ENCODE measurements at places on chromosomes 12 and 14. TPM values are rescaled to one million over a fixed set of nuclear protein-coding genes. Genes with fewer than 3 reads are reported as not detected.

LRP1 gene
- polyA plus RNA-seq, result 11.3 TPM

LRTM2 gene
- polyA plus RNA-seq, result not detected

- DNase-seq, result no peak
These were observed 291.7 kb downstream of the RMST start for GRCh38 chr12:97754306-97754705.

ASIC1 gene
- 6.4 TPM for polyA plus RNA-seq

DNA sequence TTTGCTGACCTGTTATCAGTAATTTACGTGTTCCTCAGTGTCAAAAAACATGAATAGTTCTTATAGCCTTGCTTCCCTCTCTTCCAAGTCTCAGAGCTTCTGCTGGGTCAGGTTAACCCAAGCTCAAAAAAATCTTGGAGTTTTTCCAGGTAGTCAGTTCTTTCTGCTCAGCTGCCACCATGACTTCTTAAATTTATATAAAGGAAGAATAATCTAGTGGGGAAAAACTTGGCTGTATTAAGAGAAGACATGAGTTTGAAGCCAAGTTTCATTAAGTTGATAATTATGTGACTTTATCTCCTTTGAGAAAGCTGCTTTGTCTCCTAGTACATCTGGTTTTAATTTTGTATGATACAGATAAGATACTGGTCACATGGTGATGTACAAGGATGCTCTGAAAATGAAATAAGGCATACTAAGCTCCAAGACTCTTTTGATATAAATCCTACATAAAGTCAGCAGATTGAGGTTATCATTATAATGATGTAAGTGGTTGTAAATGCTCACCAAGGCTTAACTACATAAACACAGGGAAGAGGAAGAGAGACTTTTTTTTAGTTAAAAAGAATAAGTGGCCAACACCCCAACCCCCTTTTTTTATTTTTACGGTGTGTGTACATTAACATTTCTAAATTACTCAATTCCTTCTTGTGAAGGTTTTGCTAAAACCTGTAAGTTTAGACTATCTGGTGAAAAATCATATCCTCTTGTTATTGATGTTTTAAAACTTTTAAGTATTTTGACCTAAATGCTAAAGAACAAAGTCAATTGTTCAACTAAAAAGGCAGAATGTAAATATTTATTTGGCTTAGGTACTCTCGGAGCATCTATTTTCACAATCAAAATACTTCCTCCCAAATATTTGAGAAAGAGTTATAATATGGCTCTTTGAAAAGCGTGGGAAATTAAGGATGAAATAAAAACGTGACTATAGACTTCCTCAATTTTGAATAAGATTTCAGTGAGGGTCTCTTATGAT is 84.1 kb upstream of the SLC38A2 start:
- no peak for DNase-seq

DNA sequence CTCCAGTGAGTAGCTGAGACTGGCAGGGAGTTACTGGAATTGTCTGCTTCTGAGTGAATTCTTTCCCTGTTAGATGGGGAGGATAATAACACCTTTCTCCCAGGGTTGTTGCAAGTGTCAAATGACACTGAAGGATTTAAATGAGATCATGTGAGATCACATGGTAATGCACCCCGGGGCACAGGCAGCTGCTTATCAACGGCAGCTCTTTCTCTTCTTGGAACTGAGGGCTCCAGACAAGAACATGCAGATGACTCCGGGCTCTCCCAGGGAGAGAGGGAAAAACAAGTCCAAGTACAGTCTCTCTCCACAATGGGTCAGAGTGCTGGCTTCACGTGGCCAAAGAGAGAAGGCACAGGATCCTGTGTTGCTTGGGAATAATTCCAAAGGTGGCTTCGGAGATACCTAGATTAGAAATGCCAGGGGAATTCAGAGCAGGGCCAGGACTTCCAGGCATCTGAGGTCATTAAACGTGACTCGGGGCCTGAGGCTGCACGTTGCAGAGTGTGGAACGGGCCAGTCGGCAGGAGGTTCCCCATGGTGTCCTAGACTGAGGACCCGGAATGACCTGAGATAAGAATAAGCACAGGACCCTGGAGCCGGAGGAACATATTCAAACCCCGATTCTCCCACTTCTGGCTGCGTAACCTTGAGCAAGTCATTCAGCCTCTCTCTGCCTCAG is 109.2 kb downstream of the PRMT8 start:
- DNase-seq, result peak; percentile 4

CACNA1C gene
- not detected for polyA plus RNA-seq

- peak; percentile 46 for DNase-seq
These were observed 120.1 kb upstream of the MAX start for GRCh38 chr14:65222440-65222858.

DNA sequence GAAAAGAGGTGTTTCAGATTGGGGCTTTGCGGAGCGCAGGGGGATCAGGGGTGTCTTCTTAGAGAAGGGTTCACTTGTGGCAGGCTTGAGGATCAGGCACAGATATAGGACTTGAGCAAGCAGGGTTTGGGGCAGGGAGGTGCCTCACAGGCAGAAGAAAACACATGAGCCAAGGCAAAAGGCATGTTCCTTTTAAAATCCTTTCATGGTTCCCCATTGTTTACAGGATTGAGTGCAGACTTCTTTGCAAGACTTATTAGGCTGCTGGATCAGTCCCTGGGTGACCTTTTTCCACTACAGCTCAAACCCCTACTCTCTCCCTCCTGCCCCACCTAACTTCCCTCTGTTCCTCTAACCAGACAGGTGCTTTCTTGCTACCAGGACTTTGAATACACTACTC is 19.7 kb downstream of the HSPB8 start:
- DNase-seq, result no peak

TAS2R31 gene
- polyA plus RNA-seq, result not detected

SLC8A3 gene
- polyA plus RNA-seq, result 0.40 TPM

GUCY2C gene
- polyA plus RNA-seq, result not detected

NEUROD4 gene
- not detected for polyA plus RNA-seq

SNRPF gene
- polyA plus RNA-seq, result 32.5 TPM

PZP gene
- not detected for polyA plus RNA-seq

DNA sequence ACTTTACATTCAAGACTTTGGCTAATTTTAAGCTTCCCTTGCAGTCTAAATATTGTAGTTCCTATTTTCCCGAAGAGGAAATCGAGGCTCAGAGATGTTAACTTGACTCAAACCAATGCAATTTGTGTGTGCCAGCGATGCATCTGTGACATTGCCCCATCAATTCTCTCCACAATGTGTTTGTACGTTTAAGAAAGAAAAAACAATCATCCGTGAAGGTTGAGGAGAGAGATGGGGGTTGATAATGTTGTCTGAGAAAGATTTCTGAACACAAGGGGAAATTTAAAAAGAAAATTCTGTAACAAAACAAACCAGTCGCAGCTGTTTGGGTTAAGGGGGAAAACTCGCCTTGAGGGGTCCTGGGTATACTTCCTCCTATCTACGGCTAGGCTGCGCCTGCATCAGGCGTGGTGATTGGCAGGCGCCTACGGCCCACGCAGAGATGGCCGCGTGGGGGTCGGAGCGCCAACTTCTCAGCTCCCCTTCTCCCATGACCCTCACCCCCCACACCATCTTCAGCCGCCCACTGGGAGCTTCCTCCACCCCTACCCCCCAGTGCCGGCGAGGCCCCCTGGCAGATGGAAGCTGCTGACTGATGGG is 12.3 kb downstream of the SIX1 start:
- DNase-seq, result no peak

- no peak for DNase-seq
These were observed 198.3 kb upstream of the OTX2 start for GRCh38 chr14:57008534-57008933.

PAPLN gene
- polyA plus RNA-seq, result 5.3 TPM

IFNG-AS1 gene
- not detected for polyA plus RNA-seq

DNA sequence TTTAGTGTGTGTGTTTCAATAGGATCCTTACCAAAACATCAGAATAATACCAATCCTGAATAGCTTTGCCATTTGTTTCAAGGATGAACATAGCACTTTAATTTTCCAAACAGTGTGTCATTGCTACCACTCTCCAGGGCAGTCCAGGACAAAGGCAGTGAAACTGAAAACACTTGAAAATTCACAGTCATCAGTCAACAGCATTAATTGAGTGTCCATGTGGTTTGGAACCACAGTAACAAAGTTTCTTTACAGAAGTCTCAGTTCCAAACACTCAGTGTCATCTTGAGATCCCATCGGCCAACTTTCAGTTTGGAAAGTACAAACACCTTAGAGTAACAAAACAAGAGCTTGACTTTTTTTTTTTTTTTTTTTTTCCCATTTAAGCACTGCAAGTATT is 228.4 kb upstream of the SOX5 start:
- no peak for DNase-seq

DNA sequence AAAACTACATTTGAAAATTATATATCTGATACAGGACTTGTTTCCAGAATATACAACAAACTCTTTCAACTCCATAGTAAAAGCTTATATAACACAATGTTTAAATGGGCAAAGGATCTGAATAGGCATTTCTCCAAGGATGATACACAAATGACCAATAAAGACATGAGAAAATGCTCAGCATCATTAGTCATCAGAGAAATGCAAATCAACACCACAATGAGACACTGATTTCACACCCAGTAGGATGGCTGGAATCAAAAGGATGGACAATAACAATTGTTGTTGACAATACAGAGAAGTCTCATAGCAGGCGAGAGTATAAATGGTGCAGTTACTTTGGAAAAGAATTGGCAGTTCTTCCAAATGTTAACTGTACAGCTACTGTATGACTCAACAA is 394.9 kb downstream of the BCL11B start:
- DNase-seq, result peak; percentile 47

KERA gene
- not detected for polyA plus RNA-seq

LRRC10 gene
- not detected for polyA plus RNA-seq

CCNT1 gene
- polyA plus RNA-seq, result 24.2 TPM

CCDC177 gene
- not detected for polyA plus RNA-seq

SLC5A8 gene
- polyA plus RNA-seq, result 0.01 TPM

REP15 gene
- 1.0 TPM for polyA plus RNA-seq

CALCOCO1 gene
- polyA plus RNA-seq, result 48.3 TPM

- no peak for DNase-seq
These were observed 299.7 kb upstream of the RGS6 start for GRCh38 chr14:71632440-71632946.

DNA sequence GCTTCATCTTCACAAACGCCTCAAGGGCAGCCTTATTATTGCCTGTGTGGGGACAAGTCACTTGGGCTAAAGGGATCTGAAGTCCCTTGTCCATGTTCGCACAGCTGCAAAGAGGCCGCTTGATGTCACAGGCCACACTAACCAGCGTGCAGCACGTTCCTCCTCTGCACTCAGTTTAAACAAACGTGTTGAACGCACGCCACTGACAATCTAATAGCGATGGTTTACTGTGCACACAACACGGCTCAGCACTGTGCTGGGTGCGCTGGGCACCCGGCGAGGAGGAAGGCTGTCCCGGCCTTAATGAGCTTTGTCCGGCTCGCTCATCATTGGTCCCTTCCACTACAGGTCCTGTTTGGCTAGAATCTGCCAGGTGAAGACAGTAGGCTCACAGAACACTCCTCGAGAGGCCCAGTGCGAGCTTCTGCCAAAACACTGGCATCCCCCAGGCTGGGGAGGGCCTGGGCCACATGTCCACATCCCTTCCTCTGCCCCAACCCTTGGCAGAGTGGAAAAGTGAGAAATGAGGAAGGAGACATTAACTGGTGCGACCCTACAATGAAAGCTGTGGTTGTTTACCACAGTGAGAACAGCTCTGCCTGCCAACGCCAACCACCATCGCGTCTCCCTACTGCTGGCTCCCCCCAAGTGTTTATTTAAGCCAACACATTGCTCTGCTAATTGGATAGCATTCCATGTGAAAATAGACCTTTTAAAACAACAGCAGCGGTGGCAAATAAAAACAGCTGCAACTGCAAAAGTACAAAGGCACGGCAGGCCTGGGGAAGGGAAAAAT is 113.2 kb downstream of the RBM19 start:
- DNase-seq, result no peak

ATG14 gene
- 2.4 TPM for polyA plus RNA-seq

DNA sequence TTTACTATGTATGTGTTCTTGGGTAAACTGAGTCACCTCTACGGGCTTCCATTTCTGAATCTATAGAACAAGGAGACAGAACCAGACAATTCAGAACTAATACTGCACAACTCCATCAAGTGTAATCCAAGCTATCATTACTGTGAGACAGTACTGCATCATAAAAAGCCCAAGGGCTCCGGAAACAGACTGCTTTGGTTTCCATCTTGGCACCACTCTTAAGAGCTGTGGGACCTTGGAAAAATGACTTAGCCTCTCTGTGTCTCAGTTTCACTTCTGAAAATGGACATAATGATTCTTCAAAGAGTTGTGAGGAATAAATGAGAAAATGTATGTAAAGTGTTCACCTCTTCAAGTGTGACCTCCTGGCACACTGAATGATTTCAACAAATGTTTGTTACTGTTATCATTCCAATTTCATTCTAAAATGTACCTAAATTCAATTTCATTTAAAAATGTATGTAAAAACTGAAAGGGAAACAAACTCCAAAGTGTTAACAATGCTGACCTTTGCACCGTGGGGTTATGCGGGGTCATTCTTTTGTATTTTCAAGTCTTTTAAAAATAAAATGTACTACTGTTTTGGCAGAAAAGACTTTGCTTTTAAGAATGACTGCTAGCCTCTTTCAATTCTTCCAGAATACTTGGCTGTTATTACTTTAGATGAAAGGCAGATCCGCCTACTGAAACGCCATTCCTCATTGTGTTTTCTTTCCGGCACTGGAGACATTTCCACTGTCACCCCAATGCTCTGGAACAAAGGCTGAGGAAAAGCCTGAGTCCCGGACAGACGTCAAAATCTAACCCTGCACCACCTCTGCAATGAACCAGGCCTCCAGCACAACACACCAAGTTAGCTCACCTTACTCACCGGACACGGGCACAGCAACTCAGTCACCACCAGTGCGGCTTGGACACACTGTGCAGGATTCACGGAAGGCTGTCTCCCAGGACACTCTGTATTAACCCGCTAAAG is 62.8 kb downstream of the TMCC3 start:
- DNase-seq, result no peak

GRCh38 chr12:81518638-81519037 is 240.5 kb downstream of the PPFIA2 start:
- no peak for DNase-seq

GRCh38 chr12:12534166-12534866 is 28.3 kb downstream of the DUSP16 start:
- DNase-seq, result no peak

GRCh38 chr12:132205271-132206045 is 61.2 kb downstream of the NOC4L start:
- no peak for DNase-seq

DNA sequence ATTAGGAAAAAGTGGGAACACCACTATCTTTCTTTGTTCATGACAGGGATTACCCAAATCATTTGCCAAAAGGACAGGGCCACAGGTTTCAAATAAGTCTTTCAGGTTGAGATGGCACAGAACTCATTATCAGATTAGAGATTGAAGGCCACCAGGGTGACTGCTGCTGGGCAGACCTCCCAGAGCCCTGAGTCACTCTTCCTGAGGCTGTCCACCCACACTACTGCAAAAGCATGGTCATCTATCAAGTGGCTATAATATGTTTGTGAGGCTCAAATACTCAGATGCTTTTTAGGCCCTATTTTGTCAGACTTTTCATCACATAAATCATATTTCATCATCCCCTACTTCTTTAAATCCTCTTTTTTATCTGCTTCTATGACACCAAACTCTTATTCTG is 155.3 kb upstream of the CCDC196 start:
- DNase-seq, result peak; percentile 5

- DNase-seq, result peak; percentile 76
These were observed 137.6 kb downstream of the ZFP36L1 start for GRCh38 chr14:68655021-68655831.

- no peak for DNase-seq
These were observed 256.6 kb downstream of the NAV3 start for GRCh38 chr12:78087363-78087675.
